ENCODE measurements at places on chromosomes 6 and 20.

DNA sequence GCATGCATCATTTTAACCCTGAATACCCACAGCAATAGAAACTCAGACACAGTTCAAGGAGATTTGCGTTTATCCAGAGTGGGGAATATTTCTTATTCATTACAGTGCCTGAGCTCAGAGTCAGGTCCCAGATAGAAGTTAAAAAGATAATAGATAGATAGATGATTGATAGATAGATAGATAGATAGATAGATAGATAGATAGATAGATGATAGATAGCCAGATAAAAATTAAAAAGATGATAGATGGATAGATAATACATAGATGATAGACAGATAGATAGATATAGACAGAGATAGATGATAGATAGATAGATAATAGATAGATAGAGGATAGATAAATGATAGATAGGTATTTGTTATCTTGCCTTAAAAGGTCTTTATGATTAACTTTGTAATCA, 184.7 kb downstream of the MYLK4 start:
- DNase-seq = no peak

DNA sequence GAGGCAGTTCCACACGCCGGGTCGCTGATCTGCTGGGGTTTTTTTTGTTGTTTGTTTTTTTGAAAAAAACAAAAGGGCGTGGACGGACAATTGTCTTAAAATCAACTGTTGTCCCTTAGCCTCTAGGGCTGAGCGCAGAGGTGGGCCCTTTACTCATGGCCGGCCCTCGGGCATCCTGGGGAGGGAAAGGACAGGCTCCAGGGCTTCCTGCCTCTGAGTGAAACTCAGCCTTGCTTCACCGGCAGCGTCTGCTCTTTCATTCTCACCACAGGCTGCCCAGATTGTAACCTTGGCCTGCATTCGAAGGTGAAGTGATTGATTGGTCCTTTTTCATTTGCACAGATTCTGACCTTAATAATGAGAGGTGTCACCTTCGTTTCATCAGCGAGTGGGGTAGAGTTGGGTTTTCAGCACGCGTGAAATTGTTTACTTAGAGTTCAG, 797 bp downstream of the SMIM13 start:
- peak; percentile 49 for DNase-seq

DNA sequence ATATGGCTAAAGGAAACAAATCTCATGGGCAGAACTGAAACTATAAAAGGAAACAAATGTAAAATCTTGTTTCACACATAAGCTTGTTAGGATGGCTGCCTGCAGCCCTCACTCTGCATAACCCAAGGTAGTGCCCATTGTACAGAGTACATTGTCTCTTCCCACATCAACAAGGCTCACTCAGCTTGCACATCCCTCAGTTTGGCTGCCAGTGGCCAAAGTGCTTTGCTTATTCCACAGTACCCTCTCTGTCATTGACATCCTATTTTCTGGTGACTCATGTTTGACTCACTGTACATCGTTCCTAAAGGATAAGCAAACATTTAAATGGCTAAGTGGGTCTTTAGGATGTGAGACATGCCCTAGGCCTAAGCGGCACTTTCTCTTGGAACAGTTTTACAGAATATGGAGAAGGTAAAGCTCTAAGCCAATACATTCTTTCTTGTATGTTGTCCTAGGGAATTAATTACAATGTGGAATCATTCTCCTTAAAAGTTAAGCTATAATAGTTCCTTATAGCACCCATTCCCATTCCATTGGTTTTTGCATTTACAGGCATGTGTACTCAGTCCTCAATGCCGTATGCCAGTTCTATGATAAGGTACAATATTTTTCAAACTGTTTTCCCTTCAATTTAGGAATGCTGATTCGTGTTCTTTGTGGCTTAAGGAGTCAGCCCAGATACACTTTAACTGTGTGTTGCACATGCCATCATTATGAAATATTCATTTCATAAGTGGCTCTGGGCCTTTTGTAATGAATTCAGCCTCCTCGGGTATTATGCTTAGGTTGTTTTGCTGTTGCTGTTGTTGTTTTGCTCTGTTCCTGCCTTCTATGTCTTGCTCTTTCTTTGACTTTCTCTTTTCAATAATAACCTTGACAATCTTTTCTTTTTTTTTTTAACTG, 5.5 kb downstream of the ANKEF1 start:
- no peak for DNase-seq

DNA sequence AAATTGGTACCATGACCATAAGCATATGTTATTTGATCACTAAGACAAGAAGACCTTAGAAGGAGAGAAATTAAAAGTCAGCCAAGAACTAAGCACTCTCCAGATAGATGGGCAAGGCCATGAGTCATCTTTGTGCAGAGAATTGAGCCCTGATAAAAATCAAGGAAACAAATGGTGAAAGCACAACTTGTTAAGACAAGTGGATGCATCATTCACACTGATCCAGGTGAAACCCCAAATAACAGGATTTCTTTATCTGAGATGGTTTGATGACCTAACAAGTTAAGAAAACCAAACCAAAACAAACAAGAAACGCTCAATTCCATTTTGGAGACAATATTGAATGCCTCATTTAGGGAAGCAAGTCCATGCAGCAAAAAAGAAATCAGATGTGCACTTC, 121.6 kb downstream of the ADAT2 start:
- DNase-seq = no peak

- DNase-seq = no peak
Measured at GRCh38 chr6:38150021-38150420, 330.5 kb downstream of the ZFAND3 start.

GRCh38 chr20:31764641-31765305, 25.7 kb downstream of the TPX2 start:
- no peak for DNase-seq

- DNase-seq = no peak
Measured at GRCh38 chr6:20605581-20605980, 71.3 kb downstream of the CDKAL1 start.
